ENCODE measurements at places on chromosomes 3 and 15. TPM values are rescaled to one million over a fixed set of nuclear protein-coding genes. Genes with fewer than 3 reads are reported as not detected.

GRCh38 chr3:188152660-188153436 is 1.1 kb upstream of the LPP start:
- H3K27me3 ChIP-seq, result peaks cover 25% of the 10 kb centered on the region
- peak overlapping the region; percentile 100 for H3K27ac ChIP-seq
- peaks cover 52% of the 10 kb centered on the region for H3K4me1 ChIP-seq

- no peak overlapping the region for H3K4me3 ChIP-seq
- no peak for DNase-seq
- no peaks in the 10 kb centered on the region for H3K27me3 ChIP-seq
- H3K36me3 ChIP-seq, result no peaks in the 10 kb centered on the region
- H3K27ac ChIP-seq, result no peak overlapping the region
These were observed 43.1 kb upstream of the SRGAP3 start for GRCh38 chr3:9292516-9292915.

- H3K27ac ChIP-seq, result no peak overlapping the region
- no peak overlapping the region for H3K4me3 ChIP-seq
- H3K4me1 ChIP-seq, result no peaks in the 10 kb centered on the region
- H3K36me3 ChIP-seq, result no peaks in the 10 kb centered on the region
- DNase-seq, result no peak
These were observed 19.5 kb upstream of the MASP1 start for GRCh38 chr3:187310954-187311470.

LTF gene
- total RNA-seq, result not detected

FSIP1 gene
- 0.41 TPM for total RNA-seq

Measured in endothelial cell (in vitro differentiated cells).